NCI-H1092 treated with DMSO at 0.1 percent for 48 hours (cell line): ENCODE measurements at places on chromosomes 4 and X.

DNA sequence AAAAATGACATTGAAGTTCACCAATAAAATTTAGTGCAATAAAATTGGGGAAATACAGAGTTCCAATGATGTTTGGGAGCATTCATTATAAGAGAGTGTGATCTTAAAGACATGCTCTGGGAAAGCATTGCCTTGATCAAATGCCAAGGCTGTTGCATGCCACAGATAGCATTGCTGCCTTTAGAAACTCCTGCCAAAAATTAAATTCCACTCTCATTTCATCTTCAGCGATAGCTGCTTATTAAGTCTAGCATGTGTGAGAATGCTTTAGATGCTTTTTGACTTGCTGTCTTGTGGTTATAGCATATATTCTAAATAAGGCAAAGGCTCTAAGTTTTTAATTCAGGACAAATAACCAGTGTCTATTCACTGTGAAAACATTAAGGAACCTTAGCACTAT, 49.3 kb downstream of the NPNT start:
- DNase-seq, result no peak

DNA sequence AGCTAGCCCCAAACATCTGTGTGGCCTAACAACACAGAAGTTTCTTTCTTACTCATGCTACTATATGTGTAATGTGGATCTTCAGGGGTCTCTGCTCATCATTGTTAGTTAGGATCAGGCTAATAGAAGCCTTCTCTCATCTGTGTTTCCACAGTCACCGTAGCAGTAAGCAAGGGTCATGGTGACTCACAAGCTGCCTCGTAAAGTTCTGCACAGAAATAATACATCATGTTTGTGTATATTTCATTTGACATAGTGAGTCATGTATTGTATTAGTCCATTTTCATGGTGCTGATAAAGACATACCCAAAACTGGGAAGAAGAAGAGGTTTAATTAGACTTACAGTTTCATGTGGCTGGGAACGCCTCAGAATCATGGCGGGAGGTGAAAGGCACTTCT, 38.7 kb downstream of the SLC4A4 start:
- no peak for DNase-seq

DNA sequence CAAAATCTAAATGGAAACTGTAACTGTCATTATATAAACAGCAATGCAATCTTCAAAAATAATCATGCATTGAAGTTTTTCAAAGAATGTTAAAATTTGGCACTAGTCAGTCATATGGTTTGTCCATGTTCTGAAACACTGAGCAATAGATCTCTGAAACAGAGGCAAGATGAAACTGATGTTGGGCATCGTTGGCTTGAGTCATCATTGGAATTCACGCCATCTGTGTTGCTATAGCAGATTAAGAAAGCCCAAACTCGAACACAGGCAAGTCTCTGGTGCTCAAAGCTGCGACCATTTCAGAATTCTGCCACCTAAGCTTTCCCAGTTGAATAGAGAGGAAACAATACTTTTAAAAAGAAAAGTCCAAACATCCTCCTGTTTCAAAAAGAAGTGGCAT, 114.1 kb upstream of the PPARGC1A start:
- no peak for DNase-seq

DNA sequence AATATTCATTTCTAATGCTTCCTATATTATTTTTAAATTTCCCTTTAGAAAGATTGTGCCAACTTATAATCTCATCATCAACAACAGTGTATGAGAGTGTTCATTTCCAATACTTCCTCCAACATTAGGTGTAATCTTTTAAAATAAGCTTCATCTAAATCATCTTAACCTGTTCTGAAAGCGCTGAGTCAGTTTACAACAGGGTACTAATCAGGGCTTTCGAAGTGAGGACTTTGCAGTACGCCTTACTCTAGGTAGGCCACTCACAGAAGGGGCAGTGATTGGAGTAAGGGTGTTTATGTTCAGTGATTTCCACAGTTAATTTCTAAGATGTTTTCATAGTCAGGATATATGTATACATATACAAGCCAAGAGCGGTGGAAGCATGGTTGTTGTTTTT, 87.9 kb downstream of the FRAS1 start:
- no peak for DNase-seq

- DNase-seq, result peak; percentile 47
Measured at GRCh38 chr4:25144870-25145481, 15.3 kb downstream of the SEPSECS start.

DNA sequence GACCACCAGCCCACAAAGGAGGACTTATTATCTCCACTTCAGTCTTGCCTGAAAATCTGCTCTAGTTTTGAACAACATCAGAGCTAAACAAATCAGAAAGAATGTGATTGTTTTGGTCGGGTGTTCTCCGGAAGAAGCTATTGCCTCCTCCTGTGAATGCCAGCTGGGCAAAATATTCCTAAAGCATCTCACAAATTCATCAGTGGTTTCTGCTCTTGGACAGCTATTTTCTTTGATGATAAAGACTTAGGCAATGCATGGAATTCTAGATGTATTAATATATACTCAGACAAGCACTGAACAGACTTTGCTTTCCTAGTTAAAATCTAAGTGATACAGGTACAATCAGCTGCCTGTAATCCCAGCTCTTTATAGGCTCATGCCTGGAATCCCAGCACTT, 71.8 kb downstream of the ASMT start:
- no peak for DNase-seq

GRCh38 chrX:9859711-9860555, 73.7 kb downstream of the SHROOM2 start:
- DNase-seq, result no peak

DNA sequence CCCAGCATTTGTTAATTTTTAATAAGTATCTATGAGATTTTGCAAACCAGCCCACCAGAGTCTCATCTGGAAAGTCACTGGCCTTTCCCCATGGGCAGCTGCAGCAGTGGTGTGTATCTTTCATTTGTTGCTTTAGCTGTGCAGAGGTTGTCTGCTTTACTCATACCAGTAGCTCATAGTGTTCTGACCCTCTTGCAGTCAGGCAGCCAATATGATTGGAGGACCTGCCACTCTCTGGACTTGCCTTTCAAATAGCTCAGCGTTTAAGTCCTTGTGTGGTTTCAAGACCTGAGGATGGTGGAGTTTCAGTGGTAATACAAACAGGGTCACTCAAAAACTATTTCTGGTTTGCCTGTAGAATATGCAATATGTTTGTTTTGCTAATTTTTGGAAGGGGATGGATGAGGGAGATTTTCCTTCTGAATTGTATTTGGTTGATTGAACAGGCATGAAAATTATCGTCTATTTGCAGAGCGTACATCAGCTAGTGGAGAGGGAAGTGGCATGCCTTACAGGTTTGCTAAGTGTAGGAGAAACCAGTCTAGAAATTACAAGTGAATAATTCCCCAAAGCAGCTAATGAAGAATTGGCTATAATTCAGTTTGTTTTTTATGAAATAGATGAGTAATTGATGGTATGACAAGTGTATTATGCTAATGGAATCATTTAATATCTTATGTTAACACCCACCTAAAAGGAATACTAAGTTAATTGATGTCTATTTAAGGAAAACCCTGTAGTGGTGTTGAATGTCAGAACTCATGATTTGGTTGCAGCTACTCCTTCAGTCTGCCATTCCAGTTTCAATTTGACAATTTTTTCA, 8.9 kb downstream of the POLA1 start:
- no peak for DNase-seq

GRCh38 chr4:159871141-159871540, 768.3 kb downstream of the RAPGEF2 start:
- DNase-seq, result no peak

GRCh38 chrX:149950681-149951080, 12.4 kb upstream of the EOLA2 start:
- DNase-seq, result peak; percentile 5

DNA sequence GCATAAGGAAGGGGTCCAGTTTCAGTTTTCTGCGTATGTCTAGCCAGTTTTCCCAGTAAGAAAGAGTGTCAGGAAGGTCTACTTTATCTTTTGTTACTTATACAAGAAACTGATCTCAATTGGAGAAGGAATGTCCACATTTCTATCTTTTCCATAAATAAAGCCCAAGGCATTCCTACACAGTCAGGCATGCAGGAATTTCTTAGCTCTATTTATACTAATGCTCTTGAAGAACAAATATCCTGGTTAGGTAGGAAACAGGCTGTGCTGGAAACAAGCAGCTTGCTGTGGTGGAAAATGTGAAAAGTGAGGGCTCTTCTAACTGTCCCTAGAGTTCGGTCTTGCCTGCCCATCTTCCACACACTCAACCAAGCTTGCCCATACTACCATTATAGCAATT, 37.9 kb upstream of the PITX2 start:
- DNase-seq, result no peak

- DNase-seq, result no peak
Measured at GRCh38 chr4:163191999-163192398, 25.3 kb upstream of the NAF1 start.

- no peak for DNase-seq
Measured at GRCh38 chr4:114286262-114286810, 306.9 kb upstream of the ARSJ start.

DNA sequence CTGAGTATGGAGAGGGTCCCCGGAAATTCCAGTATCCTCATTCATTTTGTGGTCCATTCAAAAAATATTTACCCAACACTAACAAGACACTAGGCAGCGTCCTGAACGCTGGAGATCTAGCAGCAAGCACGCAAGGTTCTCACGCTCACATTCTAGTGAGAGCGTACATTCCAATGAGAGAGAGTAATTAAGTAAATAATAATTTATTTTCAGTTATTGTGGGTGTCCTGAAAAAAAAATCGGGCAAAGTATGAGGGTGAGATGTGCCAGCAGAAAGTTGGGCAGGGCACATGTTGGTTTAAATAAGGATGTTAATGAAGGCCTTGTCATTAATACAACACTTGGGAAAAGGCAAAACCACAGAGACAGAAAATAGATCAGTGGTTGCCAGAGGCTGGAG, 4.0 kb upstream of the TMEM156 start:
- no peak for DNase-seq

DNA sequence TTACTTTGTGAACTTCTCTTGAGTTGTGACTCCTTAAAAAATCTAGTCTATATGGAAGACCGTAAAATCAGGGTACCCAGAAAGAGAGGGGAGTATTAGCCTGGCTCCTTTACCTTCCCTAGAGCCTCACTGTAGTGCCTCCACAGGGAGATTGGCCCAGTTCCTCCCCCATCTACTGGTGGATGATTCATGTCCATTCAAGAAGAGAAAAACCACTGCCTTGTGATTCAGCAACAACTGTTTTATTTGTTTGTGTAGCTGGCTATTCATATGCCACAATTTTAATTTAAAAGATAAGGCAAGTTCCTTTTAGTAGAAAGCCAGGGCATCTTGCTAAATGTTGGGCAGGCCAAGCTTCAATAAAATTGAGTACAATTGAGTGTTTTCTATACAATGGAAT, 221.8 kb upstream of the KCNIP4 start:
- no peak for DNase-seq

GRCh38 chrX:147736045-147736444, 175.7 kb upstream of the FMR1 start:
- DNase-seq, result no peak
